Globus pallidus (tissue), 1 donor: ENCODE measurements at places on chromosomes 1 and 21.

- DNase-seq: no peak
Observed at GRCh38 chr21:16589006-16589898, 859.5 kb downstream of the USP25 start.

- no peak for DNase-seq
Observed at GRCh38 chr1:34925730-34926129, 3.7 kb downstream of the DLGAP3 start.

DNA sequence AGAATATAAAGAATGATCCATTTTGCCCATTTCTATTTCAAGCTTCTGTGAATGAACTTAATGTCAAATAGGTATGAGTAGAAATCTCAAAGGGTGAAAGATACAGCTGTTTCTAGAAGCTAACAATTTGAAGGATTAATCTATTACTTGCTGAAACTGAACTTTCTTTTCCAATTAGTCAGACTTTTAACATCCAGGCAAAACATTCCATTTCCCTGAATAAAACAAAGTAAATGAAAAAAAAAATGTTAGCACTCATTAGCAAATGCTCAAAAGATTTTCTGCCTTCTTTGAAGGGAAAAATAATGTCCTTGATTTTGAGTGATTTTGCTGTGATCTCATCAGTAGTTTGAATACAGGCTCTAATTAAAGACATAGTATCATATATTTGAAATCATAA, 447.6 kb upstream of the PRMT6 start:
- no peak for DNase-seq

DNA sequence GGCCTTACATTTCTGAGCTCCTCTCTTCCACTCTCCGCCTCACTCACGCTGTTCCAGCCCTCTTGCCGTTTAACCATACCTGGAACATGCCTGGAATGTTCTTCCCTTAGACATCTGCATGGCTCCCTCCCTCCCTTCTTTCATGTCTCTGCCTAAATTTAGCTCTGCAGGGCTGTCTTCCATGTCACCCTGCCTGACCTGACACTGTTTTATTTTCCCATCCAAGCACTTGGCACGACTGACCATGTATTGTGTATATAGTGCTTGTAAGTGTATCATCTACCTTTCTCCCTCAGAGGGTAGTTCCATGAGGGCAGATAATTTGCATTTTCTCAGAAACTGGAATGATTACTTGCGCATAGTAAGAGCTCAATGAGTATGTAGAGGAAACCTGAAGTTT, 47.3 kb downstream of the ST6GALNAC3 start:
- no peak for DNase-seq

DNA sequence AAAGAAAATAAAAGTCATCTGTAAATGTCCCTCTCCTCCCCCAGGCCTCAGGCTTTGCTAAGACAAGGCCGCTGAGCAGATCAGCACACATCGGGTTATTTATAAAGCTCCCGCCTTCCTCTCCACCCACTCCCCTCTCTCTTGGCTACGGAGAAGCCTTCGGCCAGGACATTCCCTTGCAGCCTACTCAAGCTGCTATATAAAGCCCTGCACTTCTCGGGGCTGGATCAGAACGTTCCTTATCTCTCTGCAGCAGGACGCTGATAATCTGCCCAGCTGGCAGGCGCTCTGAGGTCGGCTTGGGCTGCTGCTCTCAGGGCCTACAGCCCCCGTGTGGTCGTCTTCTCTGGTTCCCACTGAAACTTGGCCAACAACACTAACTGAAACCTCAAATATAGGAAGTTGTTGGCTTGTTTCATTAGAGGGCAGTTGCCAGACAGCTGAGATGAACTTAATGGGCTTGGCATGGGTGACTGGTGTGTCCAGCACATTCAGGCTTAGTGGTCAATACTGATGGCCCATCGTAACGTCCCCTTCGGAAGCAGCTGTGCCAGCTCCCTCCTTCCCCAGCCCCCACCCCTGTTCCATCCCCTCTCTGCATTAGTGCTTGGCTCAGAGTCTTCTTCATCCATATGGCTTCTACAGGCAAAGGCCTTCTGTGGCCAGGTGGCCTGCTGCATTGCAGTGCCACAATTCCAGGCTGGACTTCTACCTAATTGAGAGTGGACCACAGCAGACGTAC, 64.6 kb downstream of the IER5 start:
- peak; percentile 50 for DNase-seq

- DNase-seq: peak; percentile 58
Observed at GRCh38 chr1:165383067-165383466, 26.6 kb upstream of the LMX1A start.

- DNase-seq: no peak
Observed at GRCh38 chr1:63960326-63960725, 186.5 kb downstream of the ROR1 start.

DNA sequence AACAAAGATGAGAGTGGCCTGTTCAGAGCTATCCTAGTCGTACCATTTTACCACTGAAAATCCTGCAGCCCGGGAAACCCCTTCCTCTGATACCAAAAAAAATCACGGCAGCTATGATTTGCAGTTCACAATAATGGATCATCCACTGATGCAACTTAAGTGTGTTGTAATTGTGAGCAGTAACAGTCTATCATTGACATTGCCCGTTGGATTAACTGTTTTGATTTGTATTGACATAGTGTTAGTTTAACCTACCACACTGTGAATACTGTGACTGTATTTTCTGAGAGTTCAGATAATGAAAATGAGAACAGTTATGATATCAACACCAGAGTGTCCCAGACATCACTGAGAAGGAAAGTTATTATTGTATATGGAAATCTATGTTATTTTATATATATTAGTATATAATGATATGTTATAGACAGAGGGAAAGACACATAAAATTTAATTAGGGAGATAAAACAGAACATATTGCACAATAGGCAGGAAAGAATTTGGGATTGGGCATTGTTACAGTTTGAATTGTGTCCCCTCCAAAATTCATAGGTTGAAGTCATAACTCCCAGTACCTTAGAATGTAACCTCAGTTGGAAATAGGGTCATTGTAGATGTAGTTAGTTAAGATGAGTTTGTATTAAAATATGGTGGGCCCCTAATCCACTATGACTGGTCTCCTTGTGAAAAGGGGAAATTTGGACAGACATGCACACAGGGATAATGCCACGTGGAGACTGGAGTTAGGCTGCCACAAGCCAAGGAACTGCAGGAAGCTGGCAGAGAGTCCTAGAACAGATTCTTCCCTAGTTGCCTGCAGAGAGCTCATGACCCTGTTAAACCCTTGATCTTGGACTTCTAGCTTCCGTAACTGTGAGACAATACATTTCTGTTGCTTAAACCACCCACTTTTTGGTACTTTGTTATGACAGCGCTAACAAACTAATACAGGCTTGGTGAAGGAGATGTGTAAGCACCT, 54.4 kb downstream of the TLCD4 start:
- no peak for DNase-seq
